ENCODE measurements at places on chromosomes 12 and 14.

DNA sequence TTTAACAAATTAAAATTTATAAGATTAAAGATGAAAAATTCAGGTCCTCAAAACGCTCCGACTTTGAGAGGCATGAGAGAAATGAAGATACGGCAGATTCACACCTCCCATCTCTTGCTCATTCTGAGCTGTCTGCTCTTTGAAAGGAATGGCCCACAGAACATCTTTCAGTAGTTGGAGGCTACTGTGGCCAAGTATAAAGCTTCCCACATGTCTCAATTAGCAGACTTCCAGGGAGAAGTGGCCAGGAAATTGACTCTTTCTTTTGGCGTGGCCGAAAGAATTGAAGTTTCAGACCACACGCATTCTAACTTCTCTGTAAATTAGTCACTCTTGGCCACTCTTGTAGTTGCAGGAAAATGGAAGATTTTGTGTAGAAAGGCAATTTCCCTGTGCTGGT is 129.2 kb downstream of the DIP2B start:
- peak; percentile 76 for DNase-seq

GRCh38 chr12:54356228-54356627 is 8.1 kb downstream of the GPR84 start:
- no peak for DNase-seq

DNA sequence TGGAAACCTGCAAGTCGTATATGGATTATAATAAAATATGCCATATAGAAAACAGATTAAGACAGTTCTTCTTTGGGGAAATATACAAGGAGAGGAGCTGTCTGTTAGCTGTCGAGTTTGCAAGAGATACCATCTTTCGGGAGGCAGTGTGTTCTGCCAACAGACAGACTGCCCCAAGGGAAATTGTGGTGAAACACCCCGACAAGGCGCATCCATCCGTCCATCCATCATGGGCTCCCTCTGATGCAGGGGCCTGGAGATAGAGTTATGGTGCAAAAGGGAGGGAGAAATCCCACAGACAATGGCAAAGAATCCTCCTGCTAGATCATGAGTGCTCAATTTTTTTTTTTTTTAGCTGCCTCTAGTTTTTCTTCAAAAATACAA is 156.3 kb downstream of the DPF3 start:
- DNase-seq: no peak

- DNase-seq: no peak
Measured at GRCh38 chr12:25058012-25058411, 109.1 kb upstream of the BCAT1 start.

GRCh38 chr14:90455100-90455571 is 58.3 kb downstream of the CALM1 start:
- DNase-seq: no peak

Measured in AG20443 (cell line).